Activated naive CD4-positive, alpha-beta T cell (primary cell): ENCODE measurements at places on chromosomes 6 and 20.

- DNase-seq, result no peak
These were observed 369.9 kb downstream of the CDH26 start for GRCh38 chr20:60327971-60328660.

DNA sequence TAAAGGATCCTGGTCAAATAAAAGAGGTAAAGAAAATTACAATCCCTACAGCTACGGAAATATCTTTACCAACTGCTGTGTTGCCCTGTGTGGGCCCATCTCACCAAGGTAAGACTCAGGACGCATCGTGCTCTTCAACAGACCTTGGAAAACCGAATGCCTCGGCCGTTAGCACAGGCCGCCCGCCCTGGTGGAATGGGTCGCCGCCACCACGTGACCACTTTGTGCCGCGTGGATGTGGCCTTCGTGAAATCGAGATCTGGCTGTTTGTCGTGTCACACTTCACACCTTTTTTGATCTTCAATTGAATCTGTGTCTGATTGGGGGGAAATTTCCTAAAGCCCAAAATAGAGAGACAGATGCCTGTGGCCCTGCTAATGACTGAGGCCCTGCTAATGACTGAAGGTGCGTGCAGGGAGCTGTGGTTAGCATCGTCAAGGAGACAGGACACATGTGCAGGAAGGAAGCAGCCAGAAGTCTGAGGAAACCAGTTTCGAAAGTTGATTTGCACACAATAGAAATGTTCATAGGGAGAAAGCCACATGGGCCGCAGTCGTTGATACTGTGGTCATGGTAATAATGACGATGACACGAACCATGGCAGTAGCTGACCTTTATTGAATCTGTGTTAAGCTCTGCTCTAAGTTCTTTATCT, 175.7 kb upstream of the SNX9 start:
- DNase-seq, result no peak

- no peak for DNase-seq
These were observed 59.0 kb downstream of the NOL4L start for GRCh38 chr20:32526125-32526524.

GRCh38 chr6:111718326-111718725, 112.6 kb upstream of the TRAF3IP2 start:
- DNase-seq, result no peak

- no peak for DNase-seq
These were observed 344.5 kb downstream of the KIF16B start for GRCh38 chr20:16228722-16229121.
